ENCODE measurements at places on chromosomes 13 and 19.

GRCh38 chr19:47331931-47332547 lies at the start of gene C5AR2:
TSS of gene C5AR2 (plus strand) at chr19:47332175. CDS start at chr19:47340800, 8,625 bp downstream.
- no peak for DNase-seq

- DNase-seq = no peak
Observed at GRCh38 chr19:45527731-45528130, 20.5 kb downstream of the VASP start.

- no peak for DNase-seq
Observed at GRCh38 chr13:75071395-75071794, 410.6 kb downstream of the TBC1D4 start.

- no peak for DNase-seq
Observed at GRCh38 chr13:49781806-49782205, 10.7 kb downstream of the KPNA3 start.

DNA sequence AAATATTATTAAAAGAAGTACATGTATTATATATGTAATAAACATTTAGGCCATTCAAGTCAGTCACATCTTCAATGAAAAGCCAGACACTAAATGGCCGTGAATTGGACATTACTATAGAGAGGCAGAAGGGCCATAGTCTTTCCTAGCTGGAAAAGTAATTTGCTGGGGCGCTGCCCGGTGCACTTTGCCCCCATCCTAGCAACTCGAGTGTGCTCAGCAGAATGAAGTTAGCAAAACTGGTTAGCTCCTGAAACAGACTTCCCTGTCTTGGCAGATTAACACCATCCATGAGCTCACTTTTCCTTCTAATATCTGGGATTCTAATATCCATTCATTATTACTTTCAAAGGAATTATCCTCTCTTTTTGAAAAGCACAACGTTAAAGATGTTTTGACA lies 2.8 kb upstream of the SPRYD7 start:
- no peak for DNase-seq

DNA sequence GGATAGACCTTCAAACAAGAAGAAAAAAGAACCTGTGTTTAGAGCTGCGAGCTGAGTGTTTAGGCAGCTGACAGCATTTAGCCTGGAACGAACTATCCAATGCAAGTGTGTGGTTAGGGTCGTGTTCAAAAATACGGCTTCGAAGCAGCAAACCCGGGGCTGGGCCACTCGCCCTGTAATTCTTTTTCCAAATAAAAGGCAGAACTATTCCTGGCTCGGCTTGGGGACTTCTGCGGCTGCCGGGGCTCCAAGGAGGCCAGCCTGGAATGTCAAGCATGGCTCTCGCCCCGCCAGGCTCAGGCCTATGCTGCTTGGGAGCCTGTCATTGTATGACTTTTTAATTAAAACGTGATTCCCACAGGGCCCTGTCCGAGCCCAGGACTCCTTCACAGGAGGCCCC lies 51.7 kb upstream of the KLF2 start:
- no peak for DNase-seq

- no peak for DNase-seq
Observed at GRCh38 chr19:40686882-40687524, 3.4 kb downstream of the NUMBL start.

- DNase-seq = no peak
Observed at GRCh38 chr13:71902676-71903075, 35.7 kb upstream of the DACH1 start.

- DNase-seq = no peak
Observed at GRCh38 chr19:11138601-11139300, 16.8 kb downstream of the SPC24 start.

- DNase-seq = no peak
Observed at GRCh38 chr19:16069813-16070365, 6.4 kb upstream of the TPM4 start.

DNA sequence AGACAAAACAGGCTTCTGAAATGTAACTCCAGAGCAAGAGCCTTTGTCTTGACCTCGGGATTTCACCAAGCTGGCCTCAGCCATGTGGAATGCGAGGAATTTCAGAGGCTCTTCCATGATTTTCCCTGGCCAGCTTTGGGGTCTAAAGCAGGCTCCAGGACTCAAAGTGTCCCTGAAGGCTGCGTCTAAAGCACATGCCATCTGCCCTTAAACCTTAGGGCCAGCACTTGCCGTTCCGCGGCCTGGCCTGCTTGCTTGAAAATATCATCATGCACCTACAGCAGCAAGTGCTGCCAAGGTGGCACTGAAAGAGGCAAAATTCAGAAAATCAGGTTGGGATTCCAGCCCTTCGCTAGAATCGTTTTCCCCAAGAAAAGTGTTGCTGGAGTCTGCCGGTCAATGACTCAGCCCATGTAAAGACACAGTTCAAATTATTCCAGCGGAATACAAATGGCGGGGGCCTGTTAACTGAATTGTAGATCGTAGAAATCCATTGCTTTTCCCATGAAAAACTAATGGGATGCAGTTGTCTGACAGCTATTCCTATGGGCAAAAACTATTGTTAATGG lies 105.7 kb upstream of the RAP2A start:
- DNase-seq = no peak

DNA sequence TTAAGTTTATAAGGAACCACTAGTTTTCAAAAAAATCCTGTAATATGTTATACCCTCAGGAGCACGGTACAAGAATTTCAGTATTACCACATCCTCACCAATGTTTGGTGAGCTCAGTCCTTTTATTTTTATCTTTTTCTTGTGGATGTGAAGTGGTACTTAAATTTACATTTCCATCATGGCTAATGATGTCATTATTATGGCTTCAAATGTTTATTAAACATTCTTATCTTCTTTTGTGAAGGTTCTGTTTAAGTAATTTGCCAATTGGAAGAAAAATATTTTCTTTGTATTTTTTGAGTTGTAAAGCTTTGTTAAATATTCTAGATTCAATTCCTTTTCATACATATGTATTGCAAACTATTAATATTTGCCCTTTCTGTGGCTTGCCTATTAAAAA lies 291.0 kb downstream of the ENOX1 start:
- no peak for DNase-seq

- DNase-seq = no peak
Observed at GRCh38 chr13:91785431-91786119, 387.2 kb downstream of the GPC5 start.

DNA sequence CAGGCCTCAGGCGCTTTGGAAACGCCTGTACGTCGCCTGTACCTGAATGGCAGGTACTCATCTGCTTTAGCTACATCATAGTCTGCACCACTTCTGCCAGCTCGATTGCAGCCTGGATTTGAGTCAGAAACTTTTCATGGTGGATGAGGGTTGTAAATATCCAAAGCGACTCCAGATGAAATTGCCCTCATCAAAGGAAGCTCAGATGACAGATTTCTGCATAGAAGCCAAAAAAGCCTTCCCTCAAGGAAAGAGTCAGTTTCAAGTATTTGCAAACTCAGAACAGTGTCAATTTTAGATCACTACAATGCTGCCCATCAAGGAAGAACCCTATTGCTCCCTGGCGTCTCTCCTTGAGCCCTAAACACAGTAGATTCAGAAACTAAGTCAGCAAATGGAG lies 38.8 kb upstream of the IGFL4 start:
- DNase-seq = no peak

DNA sequence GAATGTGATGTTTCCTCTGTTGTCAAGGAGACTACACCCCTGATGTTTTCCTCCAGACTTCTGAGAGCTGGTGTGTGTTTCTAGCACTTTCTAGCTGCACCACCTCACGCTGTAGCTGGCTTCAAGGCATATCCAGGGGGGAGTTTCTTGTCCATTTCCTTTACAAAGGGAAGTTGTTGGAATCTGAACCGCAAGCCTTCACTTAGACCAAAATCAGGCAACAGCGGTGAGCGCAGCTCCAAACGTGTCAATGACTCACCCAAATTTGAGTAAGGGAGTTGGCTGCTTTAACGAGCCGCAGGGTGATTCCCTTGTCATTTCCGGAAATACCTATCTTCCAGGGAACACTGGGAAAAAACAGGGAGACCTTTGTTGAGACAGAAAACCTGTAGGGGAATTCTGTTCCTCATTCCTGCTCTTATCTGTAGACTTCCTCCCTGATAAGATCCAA lies 2.5 kb downstream of the LDLR start:
- DNase-seq = no peak

- no peak for DNase-seq
Observed at GRCh38 chr19:54530866-54531265, 28.2 kb downstream of the LAIR2 start.

Data from GM12864 (cell line).